ENCODE measurements at places on chromosomes 7 and 10. TPM values are rescaled to one million over a fixed set of nuclear protein-coding genes. Genes with fewer than 3 reads are reported as not detected.

Gene MRLN
- polyA plus RNA-seq = not detected

GRCh38 chr10:48462482-48463020 lies 142.3 kb downstream of the ARHGAP22 start:
- peak; percentile 29 for DNase-seq

Gene RAB18
- 23.4 TPM for polyA plus RNA-seq

GRCh38 chr7:5429253-5429856 lies 5.7 kb upstream of the TNRC18 start:
- peak; percentile 50 for DNase-seq

DNA sequence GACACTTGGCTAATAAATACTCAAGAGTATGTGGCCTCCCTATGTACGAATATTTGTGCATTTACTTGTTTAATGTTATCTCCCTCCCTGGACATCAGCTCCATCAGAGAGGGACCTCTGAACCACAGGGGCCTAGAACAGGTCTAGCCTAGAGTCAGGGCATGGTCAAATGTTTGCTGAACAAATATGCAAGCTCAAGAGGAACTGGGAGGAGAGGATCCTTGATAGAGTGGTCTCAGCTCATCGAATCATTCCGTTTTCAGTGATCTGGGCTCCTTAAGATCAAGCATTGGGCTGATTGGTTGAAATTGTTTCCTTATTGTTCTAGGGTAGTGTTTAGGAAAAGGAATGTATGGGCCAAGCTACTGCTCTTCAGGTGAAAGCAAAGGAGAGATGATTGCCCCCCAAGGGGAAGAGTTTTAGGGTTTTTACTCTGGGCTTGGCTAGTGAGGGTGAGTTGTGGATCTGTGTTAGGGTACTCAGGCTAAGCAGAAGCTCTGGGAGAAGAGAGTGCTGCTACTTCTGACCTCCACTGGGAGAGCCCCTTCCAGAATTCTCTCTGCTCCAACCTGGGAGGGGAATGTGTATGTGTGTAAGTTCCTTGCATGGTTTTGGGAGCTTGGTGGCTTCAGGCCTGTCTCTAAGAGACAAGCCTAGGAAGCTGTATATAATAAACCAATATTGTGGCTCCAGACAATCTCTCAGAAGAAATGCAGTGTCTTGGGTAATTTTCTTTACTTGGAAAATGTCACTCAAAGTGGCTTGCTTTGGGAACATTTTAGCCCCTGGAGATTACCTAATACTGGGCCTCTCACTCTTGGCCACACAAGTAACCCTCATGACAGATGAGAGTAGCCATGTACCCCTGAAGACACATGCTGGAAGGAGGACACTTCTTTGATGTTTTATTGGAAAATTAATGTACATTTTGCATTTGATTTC lies 110.0 kb downstream of the EMX2 start:
- DNase-seq = no peak

Gene CASP2
- polyA plus RNA-seq = 4.6 TPM

- DNase-seq = no peak
Observed at GRCh38 chr10:132326344-132326889, 5.6 kb upstream of the LRRC27 start.

GRCh38 chr7:73556208-73557107 lies 1.0 kb downstream of the BCL7B start:
- DNase-seq = no peak

DNA sequence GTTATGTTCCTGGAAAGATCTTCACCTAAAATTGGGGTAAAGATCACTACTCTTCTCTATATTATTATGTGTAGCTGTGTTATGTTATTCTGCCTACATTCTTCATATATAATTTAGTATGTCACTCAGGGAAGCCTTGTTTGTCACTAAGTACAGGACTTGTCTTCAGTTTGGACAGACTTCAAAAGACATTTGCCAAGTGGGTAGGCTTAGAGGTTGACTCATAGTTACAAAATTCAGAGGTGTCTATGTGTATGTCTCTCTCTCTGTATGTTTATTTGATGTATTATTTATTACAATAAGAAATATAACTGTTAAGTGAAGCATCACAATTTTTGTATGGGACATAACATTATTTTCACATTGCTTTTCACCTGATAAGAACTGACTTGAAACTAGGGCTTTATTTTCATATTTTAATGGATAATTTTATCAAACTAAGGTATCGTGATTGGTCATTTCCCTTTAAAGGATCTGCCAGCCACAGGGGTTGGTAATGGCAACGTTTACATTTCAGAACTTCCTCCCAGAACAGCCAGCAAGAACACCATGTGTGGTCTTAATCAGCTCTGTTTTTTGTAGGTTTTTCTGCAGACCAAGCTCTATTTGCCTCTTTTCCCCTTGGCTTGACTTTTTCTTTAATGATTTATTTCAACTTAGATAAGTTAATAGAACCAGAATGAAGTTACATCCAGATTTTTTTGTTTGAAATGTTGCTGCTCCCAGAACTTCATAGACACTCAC lies 262.1 kb upstream of the CACNA2D1 start:
- no peak for DNase-seq

Gene CNPY1
- not detected for polyA plus RNA-seq

Gene CLDN4
- polyA plus RNA-seq = 0.37 TPM

DNA sequence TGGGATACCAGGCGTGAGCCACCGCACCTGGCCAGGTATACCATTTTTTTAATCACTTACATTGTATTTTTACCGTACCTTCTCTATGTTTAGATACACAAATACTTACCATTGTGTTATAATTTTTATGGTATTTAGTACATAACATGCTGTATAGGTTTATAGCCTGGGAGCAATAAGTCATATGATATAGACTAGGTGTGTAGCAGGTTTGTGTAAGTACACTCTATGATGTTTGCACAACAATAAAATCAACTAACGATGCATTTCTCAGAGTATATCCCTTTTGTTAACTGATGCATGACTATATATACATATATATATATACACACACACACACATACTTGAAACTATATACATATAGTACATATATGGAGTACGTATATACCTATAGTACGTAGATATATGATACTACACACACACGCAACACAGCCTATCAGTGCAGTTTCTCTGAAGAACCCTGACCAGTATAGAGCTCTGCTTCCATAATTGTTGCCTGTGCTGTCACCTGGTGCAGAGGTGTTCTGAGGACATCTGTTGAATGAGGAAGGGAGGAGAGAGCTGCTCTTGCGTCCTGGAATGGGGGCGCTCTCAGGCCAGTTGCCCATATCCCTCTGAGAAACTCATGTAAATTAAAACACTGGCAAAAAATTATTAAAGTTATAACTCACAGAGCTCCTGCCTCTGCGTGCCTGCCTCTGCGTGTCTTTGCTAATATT lies 315.3 kb downstream of the FGFR2 start:
- no peak for DNase-seq

DNA sequence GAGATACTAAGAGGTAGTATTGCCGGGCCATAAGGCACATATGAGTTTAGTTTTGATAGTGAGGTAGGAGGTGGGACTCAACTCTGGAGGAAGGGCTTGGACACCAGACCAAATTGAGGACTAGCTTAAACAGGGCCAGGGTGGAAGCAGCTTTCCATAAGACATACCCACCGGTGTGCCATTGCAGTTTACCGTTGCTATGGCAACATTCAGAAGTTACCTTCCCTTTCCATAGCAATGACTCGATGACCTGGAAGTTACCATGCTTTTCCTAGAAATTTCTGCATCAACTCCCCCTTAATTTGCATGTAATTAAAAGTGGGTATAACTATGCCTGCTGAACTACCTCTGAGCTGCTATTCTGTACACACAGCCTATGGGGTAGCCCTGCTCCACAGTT lies 10.9 kb upstream of the SNX10 start:
- no peak for DNase-seq

DNA sequence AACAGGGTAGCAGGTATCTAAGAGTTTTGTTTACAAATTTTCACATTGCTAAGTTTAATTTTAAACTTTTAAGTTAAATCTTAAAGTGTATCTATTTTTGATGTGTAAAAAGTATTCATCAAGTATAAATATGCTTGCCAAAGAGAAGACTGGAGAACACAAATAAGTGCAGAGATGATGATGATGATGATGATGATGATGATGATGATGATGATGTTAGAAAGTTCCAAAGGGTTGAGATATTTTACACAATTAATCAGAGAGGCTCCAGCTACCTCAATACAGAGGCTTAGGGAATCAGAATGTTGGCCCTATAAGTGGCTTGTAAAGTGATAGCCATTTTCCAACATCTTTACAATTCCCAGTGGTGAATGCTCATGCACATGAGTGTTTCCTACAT lies 209.0 kb upstream of the NPVF start:
- DNase-seq = no peak

Gene PSMA2
- 62.6 TPM for polyA plus RNA-seq

Gene ADCY1
- 0.88 TPM for polyA plus RNA-seq

DNA sequence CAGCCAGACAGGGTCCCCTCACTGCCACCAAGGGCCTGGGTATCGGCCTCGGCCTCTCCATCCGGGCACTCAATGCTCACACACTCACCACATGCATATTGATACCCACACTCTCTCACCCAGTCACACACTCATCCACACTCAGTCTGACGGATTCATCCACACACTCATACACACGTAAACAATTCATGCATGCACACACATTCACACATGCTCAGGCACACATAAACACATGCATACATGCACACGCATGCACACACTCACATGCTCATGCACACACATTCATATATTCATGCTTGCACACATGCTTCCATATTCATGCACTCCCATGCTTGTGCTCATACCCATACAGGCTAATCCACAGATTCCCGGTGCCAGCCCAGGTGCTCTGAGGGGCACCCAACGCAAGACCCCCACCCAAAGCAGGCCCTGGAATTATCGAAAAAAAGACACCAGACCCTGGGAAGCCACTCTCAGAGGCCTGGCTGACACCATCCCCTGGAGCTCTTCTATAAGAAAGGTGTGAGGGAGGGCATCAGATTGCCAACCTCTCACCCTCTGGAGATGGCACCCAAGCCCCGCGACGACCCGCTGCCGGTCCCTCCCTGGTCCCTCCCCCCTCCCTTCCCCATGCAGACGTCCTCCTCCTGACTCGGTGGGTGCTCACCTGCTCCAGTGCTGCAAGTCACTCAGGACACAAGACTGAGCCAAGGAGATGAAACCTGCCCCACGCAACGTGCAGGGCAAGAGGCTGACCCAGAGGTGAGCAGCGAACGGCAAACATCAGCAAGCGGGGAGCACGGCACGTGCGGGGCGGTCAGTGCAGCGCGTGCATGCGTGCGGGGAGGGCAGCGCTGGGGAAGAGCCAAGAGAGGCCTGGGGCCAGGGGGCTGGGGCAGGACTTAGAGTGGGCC lies 15.2 kb downstream of the STK32C start:
- no peak for DNase-seq

DNA sequence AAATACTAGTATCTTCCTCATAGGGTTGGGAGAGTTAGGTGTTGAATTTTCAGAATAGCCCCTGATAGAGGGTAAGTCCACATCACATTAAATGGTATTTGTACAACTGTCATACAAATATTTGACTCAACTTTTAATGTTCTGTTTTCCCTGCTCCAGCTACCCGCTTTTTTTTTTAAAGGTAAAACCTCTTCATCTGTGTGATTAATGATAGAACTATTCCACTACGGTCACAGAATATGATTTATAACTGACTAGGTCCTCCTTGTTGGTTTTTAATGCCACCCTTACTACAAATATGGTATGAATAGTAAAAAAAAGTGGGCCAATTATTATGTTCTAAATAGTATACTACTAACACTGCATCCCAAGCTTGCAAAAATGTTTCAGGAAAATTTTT lies 15.6 kb upstream of the NRP1 start:
- no peak for DNase-seq

DNA sequence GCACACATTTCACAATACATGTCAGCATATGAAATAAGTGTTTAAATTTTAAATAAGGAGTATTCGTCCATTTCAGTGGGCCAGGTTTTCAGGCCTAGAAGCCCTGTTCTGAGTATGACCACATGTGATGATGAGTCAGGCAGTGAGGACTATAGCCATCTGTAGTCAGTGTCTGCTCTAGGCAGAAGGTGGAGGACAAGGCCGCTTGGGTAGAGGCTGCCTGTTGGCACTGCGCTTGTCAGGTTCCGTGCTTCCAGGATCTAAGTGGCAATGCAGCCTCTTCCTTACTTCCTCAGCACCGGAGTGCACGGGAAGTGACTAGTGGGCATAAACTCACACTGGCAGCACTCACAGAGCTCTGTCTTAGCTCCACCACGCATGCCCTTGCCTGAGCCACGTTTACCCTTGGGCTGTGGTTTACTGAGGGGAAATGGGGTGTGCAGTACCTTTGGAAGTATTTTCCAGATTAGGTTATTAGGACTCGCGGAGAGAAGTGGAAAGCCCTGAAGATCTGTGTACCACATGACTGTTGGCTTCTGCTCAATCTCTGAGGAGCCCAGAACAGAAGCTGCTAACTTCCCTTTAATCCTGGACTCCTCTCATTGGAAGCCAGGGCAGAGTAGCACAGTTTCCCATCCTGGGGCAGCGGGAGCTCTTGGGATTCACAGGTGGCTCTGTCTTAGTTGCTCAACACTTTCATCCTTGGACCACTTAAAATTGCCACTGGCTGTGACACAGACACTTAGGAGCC lies 87.5 kb upstream of the GJD4 start:
- peak; percentile 51 for DNase-seq

- no peak for DNase-seq
Observed at GRCh38 chr7:50676740-50677637, 105.7 kb downstream of the GRB10 start.

DNA sequence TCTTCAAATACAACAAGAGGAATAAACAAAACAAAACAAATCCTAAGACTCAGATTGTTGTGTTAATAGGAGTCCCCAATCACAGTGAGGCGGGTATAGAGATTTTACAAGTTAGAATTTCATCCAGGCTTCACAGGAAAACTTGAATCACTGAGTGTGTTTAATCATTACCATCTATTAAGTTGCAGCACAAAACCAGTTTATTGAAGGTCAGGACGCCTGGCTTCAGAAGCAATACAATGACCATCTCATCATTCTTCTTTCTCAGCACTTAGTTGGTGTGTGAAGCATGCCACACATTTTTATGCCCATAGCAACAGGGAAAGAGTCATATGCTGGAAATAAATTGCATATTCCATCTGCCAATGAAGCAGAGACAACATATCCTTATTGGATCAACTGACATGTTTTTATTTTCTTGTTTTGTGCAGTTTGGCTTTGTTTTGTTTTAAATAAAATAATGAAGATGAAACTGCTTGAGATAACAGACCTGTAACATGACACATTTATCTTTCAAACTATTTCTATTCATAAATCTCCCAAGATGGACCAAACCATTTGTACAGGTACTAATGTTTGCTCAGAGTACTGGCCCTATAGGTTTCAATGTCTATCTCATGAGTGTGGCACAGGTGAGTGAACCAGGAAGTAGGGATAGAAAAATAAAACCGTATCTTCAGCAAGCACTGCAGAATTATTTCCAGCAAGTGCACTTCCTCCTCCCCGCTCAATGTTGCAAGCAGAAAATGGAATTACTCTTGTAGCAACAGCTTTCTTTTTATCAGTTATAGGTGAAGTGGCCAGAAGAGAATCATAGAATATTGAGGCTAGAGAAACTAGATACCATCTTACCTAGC lies 40.4 kb downstream of the TAC1 start:
- DNase-seq = no peak

GRCh38 chr10:16843252-16843870 lies 26.1 kb upstream of the RSU1 start:
- peak; percentile 42 for DNase-seq
